MCF 10A (cell line): ENCODE measurements at places on chromosomes 4 and X. TPM values are rescaled to one million over a fixed set of nuclear protein-coding genes. Genes with fewer than 3 reads are reported as not detected.
A peak's percentile ranks its signal among the peaks of the same experiment; 100 is the strongest.

DNA sequence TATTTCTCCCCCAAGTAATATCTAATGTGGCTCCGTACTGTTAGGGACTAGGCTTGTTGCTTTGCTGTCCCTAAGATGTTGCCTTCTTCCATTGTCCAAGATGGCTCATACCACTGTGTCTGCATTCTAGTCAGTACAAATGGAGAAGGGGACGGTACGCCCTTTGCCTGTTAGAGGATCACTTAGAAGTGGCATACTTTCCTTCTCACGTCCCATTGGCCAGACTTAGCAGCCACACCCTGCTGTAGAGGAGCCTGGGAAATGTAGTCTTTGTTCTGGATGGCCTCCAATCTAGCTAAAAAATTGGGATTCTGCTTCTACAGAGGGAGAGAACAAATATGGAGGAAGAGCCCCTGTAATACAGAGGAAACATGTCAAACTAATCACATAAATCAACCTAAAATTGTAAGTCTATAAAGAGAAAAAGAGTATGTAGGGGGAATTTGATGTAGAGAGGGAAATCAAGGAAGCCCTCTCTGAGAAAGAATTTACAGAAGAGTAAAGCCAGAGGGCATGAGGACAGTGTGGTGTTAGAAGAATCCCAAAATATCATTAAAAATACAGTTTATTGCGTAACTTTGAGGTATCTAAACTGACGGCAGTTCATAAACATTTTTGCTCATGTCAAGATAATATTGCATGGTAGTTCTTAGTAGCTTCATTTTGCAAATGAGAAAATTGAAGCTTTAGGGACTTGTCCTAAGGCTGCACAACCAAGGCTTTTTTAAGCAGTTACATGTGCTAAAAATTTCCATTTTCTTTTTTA, 15.1 kb downstream of the PRIMPOL start:
- DNase-seq = peak; percentile 15
- peaks cover 49% of the 10 kb centered on the region for H3K36me3 ChIP-seq
- no peak overlapping the region for H3K4me3 ChIP-seq

- no peak overlapping the region for H3K27ac ChIP-seq
- H3K4me1 ChIP-seq = no peaks in the 10 kb centered on the region
- no peaks in the 10 kb centered on the region for H3K36me3 ChIP-seq
- peaks cover 63% of the 10 kb centered on the region for H3K27me3 ChIP-seq
Measured at GRCh38 chrX:120200851-120201250, 42.4 kb downstream of the RHOXF2 start.

DNA sequence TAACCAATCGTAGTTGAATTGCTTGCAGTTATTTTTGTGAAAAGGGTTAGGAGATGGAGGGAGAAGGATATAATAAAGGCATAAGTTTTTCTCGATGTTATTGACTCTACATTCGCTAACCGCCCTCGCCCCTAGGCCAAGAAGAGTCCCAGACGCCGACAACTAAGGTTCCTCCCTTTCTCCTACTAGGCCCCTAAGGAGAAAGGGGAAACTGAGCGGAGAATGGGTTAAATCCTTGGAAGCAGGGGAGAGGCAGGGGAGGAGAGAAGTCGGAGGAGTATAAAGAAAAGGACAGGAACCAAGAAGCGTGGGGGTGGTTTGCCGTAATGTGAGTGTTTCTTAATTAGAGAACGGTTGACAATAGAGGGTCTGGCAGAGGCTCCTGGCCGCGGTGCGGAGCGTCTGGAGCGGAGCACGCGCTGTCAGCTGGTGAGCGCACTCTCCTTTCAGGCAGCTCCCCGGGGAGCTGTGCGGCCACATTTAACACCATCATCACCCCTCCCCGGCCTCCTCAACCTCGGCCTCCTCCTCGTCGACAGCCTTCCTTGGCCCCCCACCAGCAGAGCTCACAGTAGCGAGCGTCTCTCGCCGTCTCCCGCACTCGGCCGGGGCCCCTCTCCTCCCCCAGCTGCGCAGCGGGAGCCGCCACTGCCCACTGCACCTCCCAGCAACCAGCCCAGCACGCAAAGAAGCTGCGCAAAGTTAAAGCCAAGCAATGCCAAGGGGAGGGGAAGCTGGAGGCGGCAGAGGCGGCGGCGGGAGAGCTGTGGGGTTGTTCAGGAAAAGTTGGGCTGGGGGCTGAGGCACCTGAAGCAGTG, 5.9 kb downstream of the ATOH1 start:
- DNase-seq = no peak
- peaks cover 27% of the 10 kb centered on the region for H3K27me3 ChIP-seq
- no peaks in the 10 kb centered on the region for H3K36me3 ChIP-seq
- no peak overlapping the region for H3K4me3 ChIP-seq
- H3K27ac ChIP-seq = no peak overlapping the region
- H3K4me1 ChIP-seq = peaks cover 11% of the 10 kb centered on the region

Gene MXRA5
- not detected in 2 replicates for total RNA-seq

GRCh38 chrX:24799078-24799477, 105.4 kb downstream of the POLA1 start:
- peaks cover 3% of the 10 kb centered on the region for H3K36me3 ChIP-seq
- no peak overlapping the region for H3K4me3 ChIP-seq
- peaks cover 57% of the 10 kb centered on the region for H3K27me3 ChIP-seq
- no peak overlapping the region for H3K27ac ChIP-seq

Gene PAGE2
- not detected in 2 replicates for total RNA-seq

Gene SASH3
- total RNA-seq = not detected in 2 replicates
